Kidney (tissue), 22 donors: ENCODE measurements at places on chromosomes 3 and 15. TPM values are rescaled to one million over a fixed set of nuclear protein-coding genes. Genes with fewer than 3 reads are reported as not detected.

GRCh38 chr15:79828447-79828846, 68.4 kb downstream of the MTHFS start:
- no peaks in the 10 kb centered on the region for H3K36me3 ChIP-seq
- no peaks in the 10 kb centered on the region for H3K4me1 ChIP-seq
- DNase-seq, result no peak
- no peaks in the 10 kb centered on the region for H3K27me3 ChIP-seq
- H3K4me3 ChIP-seq, result no peak overlapping the region

The RBP2 gene
- total RNA-seq, result not detected

The OCA2 gene
- 2.5 TPM for total RNA-seq

The GOLGA8G gene
- not detected for total RNA-seq

DNA sequence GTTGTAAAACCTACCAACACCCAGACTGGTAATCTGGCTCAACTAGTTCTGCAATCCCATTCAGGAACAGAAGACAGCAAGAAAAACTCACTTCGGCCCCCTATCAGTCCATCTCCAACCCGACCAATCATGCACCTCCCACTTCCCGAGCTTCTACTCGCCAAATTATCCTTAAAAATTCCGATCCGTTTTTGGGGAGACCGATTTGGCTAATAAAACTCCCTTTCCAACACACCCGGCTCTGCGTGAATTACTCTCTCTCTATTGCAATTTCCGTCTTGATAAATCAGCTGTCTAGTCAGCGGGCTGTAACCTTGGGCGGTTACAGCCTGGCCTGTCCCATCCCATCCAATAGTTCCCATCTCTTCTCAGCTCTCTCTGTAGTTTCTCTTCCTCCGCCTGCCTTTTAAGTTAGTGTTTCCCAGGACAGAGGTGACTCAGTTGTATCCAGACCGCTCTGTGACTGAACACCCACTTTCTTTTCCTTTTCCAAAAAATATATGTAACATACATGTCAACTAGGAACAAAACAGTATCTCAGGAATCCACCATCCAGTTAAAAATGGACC, 780 bp upstream of the ACAD9 start:
- no peaks in the 10 kb centered on the region for H3K27me3 ChIP-seq
- H3K4me3 ChIP-seq, result peak overlapping the region; percentile 89
- H3K36me3 ChIP-seq, result no peaks in the 10 kb centered on the region
- DNase-seq, result no peak
- H3K4me1 ChIP-seq, result peaks cover 18% of the 10 kb centered on the region

The KNG1 gene
- total RNA-seq, result 8.7 TPM

DNA sequence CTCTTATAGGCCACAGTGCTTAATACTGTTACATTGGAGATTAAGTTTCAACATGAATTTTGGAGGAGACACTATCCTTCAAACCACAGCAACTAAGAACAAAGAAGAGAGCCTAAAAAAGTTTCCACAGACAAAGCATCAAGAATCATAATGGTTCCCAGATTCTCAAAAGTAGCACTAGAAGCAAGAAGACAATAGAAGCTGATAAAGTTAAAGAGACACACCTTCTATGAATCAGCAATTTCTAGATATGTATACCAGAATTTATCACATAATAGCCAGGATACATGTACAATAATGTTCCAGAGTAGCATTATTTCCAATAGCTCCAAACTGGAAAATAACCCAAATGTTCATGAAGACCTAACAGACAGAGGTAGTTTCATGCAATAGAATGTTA, 12.2 kb downstream of the NKIRAS1 start:
- H3K4me3 ChIP-seq, result no peak overlapping the region
- no peaks in the 10 kb centered on the region for H3K27me3 ChIP-seq
- no peak overlapping the region for H3K27ac ChIP-seq
- H3K4me1 ChIP-seq, result no peaks in the 10 kb centered on the region

The PTH1R gene
- 286 TPM for total RNA-seq

GRCh38 chr15:25682340-25682739, 180.8 kb downstream of the ATP10A start:
- no peaks in the 10 kb centered on the region for H3K36me3 ChIP-seq
- H3K4me1 ChIP-seq, result no peaks in the 10 kb centered on the region
- H3K4me3 ChIP-seq, result no peak overlapping the region
- DNase-seq, result no peak
- no peak overlapping the region for H3K27ac ChIP-seq

- H3K27ac ChIP-seq, result no peak overlapping the region
- DNase-seq, result no peak
- no peak overlapping the region for H3K4me3 ChIP-seq
- no peaks in the 10 kb centered on the region for H3K4me1 ChIP-seq
- no peaks in the 10 kb centered on the region for H3K36me3 ChIP-seq
Observed at GRCh38 chr3:102544741-102545140, 109.9 kb downstream of the ZPLD1 start.

The A4GNT gene
- not detected for total RNA-seq
